Activated CD4-positive, alpha-beta T cell treated with anti-CD3 and anti-CD28 coated beads, Interleukin-2, amount 10 ng/mL, durations not matched to agents 24 days and 14 days (primary cell): ENCODE measurements at places on chromosomes 3 and 15. TPM values are rescaled to one million over a fixed set of nuclear protein-coding genes. Genes with fewer than 3 reads are reported as not detected.
A peak's percentile ranks its signal among the peaks of the same experiment; 100 is the strongest.

- peak; percentile 86 for DNase-seq
Observed at GRCh38 chr3:185253645-185254410, at the start of gene EHHADH. Gene EHHADH (minus strand): TSS chr3:185254049. CDS start chr3:185254022, 27 bp downstream.

GRCh38 chr3:83928391-83928790, 1030.4 kb upstream of the CADM2 start:
- no peak for DNase-seq

The PRKCI gene
- total RNA-seq, result 19.7 and 32.3 TPM in 2 replicates

DNA sequence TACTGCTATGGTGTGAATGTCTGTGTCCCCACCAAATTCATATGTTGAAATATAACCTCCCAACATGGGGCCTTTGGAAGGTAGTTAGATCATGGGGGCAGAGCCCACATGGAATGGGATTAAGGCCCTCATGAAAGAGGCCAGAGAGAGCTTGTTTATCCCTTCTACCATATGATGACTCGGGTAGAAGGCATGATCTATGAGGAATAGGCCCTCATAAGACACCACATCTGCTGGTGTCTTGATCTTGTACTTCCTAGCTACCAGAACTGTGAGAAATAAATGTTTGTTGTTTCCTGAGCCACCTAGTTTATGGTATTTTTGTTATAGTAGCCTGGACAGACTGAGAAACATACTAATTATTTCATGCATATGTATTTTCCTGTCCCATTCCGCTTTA, 51.9 kb downstream of the WWTR1 start:
- no peak for DNase-seq

- DNase-seq, result no peak
Observed at GRCh38 chr3:12460127-12460526, 24.2 kb upstream of the TSEN2 start.

GRCh38 chr3:11423868-11424267, 151.7 kb downstream of the ATG7 start:
- no peak for DNase-seq

DNA sequence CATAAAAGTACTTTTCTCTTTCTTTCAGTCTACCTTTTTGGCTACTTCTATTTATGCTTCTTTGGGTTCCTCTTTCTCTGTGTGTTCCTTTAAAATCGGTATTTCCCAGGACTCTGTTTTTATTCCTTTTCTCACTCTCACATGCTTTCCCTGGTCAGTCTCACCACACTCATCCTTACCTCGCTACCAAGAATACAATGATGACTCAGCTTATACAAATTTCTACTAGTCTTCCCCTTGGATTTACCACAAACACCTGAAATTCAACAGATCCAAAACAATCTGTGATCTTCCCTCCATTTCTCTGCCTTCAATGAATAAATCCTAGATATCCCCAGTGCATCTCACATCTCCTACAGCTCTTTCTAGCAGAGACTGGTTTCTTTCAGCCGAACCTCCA, 52.9 kb downstream of the TUBGCP4 start:
- DNase-seq, result no peak

The ERICH6 gene
- not detected in 2 replicates for total RNA-seq

The FOXL2 gene
- not detected in 2 replicates for total RNA-seq

The RPL29 gene
- total RNA-seq, result 1,714 and 1,721 TPM in 2 replicates

The MOBP gene
- total RNA-seq, result not detected in 2 replicates

- DNase-seq, result no peak
Observed at GRCh38 chr3:132622148-132622547, 25.1 kb downstream of the ACKR4 start.

DNA sequence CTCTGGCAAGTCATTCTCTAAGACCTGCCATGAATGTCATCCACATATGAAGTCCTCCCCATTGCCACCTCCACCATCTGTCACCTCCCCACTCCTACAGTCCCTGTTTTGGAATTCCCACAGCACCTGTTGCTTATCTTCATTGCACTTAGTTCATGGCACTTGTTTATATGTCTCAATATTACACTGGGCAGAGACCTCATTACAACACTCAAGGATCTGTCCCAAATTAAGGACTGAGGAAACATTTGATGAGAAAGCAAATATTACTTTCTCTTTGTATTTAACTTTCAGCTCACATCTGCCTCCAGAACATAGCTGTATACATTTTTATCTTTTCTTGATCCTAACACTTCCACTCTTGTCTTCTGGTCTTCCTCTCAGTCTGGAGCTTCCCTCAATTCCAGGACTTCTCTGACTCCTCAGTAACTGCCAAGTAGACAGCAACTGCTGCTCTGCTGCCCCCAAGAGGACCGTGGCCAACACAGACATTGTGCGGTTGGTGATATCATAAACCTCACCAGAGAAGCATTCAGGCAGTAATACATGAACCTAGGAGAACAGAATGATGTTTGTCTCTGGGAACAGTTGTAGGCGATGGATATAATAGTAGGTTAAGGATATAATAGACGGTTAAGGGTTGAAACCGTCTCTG, 45.0 kb upstream of the FGF12 start:
- DNase-seq, result no peak

The RGMA gene
- total RNA-seq, result 0.07 TPM in 1 of 2 replicates, not detected in the other

The ARRDC4 gene
- total RNA-seq, result 1.0 and 1.1 TPM in 2 replicates

DNA sequence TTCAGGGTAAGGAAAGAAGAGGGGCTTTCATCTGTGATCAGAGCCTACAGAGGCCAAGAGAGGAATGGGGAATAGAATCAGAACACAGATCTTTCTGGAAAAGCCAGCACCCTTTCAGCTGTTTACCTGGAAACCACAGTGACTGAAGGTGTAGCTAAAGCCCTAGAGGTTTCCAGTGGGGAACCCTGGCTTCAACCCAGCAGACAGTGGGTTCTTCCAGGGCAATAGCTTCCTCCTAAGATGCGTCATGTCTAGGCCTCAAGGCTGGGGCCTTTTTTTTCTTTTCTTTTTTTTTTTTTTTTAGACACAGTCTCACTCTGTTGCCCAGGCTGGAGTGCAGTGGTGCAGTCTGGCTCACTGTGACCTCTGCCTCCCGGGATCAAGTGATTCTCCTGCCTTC, 3.1 kb upstream of the CPNE9 start:
- DNase-seq, result no peak

- no peak for DNase-seq
Observed at GRCh38 chr3:41682996-41683395, 278.9 kb downstream of the ULK4 start.

DNA sequence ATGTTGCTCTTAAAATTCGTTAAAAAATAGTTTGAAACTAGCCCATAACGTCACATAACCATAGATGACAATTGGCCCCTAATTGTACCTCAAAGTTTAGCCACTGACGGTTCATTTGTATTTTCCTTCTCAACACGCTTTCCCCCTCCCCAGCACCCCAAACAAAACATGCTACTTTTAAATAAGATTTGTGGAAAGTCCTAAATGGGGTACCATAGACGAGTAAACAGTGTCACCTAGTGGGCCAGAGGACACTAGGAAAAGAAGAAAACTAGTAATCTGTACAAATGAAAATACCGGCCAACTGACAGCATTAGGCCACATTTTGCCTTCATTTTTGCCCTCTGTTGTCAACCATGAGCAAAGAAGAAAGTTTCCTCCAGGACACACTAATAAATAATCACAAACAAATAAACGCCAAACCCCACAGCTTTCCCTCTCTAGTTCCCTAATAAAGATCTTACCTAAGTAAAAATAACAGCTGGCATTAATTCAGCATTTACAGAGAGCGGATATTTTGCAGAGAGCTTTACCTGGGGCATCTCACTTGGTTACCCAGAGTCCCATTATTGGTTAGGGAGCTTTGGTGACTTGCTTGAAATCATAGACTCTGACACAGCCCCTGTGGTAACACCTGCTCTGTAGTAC, 175.1 kb upstream of the ATP11B start:
- DNase-seq, result no peak

GRCh38 chr3:2096216-2096615, 2.5 kb upstream of the CNTN4 start:
- no peak for DNase-seq

GRCh38 chr15:40739047-40739446, 16.0 kb downstream of the RMDN3 start:
- DNase-seq, result no peak

The BNIP2 gene
- 55.1 and 57.2 TPM in 2 replicates for total RNA-seq

- DNase-seq, result peak; percentile 2
Observed at GRCh38 chr15:61794881-61795280, 265.4 kb downstream of the VPS13C start.

- DNase-seq, result no peak
Observed at GRCh38 chr3:48016301-48016973, at the start of gene MAP4. Gene MAP4 (minus strand): TSS chr3:48016416. CDS start chr3:47998860, 17,556 bp downstream.

The STAB1 gene
- total RNA-seq, result 0.07 TPM in 1 of 2 replicates, not detected in the other

The ZNF660 gene
- 0.17 and 0.30 TPM in 2 replicates for total RNA-seq

DNA sequence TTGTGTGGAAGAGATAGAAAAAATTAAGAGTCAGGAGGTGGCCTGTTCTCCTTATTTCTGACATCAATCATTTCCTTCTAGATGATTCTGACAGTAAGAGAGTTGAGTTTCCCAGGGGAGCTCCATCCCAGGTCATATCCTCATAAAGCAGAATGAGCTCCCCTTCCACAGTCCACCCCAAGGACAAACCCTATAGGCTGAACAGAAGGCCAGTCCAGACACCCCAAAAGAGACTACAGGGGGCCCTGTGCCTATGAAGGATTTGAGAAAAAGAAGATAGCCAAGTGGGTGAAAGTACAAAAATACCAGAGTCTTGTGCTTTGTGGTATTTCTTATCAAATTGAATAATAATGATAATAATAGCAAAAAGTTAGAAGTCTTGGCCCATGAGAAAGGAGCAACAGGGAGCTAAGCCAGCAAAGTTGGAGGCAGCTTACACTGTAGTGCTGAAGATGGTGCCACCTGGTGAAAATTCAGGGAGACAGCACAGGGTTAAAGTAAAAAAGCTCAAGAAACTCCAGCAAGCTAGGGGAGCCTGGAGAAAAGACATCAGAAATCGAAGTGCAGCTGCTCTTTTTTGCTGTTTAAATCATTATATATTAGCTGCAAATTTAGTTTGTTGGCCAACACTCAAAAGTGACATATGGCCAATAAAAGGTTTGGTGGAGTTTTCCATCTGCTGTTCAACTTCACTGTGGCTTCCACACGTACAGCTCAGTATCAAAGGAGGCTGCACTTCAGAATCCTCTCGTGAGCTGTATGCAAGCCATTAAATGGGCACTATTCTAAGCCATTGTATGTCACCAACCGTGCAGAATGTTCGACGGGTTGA, 35.8 kb upstream of the SLC24A5 start:
- DNase-seq, result no peak

GRCh38 chr3:151879037-151879436, 5.6 kb downstream of the SUCNR1 start:
- DNase-seq, result no peak

DNA sequence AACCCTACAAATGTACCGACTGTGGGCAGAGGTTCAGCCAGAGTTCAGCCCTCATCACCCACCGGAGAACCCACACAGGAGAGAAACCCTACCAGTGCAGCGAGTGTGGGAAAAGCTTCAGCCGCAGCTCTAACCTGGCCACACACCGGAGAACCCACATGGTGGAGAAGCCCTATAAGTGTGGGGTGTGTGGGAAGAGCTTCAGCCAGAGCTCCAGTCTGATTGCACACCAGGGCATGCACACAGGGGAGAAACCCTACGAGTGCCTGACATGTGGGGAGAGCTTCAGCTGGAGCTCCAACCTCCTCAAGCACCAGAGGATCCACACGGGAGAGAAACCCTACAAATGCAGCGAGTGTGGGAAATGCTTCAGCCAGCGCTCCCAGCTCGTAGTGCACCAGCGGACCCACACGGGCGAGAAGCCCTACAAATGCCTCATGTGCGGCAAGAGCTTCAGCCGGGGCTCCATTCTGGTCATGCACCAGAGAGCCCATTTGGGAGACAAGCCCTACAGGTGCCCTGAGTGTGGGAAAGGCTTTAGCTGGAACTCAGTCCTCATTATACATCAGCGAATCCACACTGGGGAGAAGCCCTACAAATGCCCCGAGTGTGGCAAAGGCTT, 20.7 kb downstream of the ZSCAN2 start:
- no peak for DNase-seq

The MKRN2OS gene
- total RNA-seq, result not detected in 2 replicates

The C3orf22 gene
- not detected in 2 replicates for total RNA-seq

The CATSPER2 gene
- total RNA-seq, result 8.9 and 10.0 TPM in 2 replicates

GRCh38 chr3:126934031-126934531, 48.8 kb upstream of the PLXNA1 start:
- no peak for DNase-seq

DNA sequence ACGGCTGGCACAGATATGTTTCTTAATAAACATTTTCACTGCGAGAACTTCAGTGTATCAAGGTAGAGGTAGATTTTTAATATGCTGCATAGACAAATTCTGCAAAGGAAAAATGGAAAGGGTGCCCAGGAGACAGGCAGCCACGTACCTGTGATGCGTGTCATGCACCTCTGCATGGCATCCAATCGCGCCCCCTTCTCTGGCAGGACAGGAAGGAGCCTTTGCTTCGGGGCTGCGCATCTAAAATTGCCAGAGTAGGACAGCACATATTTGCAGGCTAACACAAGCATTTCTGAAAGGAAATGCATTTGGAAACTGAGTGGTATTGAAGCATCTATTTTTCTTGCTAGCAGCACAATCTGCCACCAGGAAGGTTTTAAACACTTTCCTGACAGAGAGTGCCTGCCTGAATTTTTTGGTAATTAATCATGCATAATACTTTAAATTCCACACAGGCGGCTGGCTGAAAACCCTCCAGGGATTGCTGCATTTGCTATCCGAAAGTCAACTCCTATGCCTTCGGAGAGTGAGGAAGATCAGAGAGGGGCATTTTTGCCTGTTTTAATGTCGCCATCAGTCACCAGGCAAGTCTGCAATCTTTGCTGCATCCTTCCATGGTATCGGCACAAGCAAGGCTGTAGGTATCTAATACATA, 165.1 kb upstream of the ATP10A start:
- no peak for DNase-seq

DNA sequence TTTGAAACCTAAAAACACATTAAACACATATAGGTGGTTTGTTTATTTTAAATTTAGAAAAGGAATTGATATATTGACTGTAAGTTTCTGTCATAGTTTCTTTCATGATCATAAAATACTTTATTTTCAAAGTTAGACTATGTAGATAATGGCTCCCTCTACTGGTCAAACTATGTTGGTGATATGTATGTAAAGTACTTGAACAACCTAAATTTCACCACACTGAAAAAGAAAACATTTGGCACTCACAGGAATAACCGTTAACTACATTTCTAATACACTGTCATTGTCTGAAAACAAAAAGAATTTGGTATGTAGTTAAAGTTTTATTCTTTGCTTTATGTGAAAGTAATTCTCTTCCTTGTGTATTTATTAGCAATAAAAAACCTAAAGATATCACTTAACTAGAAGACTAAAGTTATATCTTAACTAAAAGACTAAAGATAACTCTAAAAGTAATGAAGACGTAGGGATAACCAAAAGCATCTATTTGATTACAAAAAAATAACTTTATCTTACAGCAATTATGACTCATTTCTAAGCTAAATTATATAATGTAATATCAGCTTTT, 427.5 kb downstream of the VGLL3 start:
- DNase-seq, result no peak

The SLC12A1 gene
- total RNA-seq, result not detected in 2 replicates

The PP2D1 gene
- total RNA-seq, result not detected in 2 replicates

The GP5 gene
- total RNA-seq, result 0.12 and 0.26 TPM in 2 replicates

The RPP14 gene
- total RNA-seq, result 22.7 and 25.2 TPM in 2 replicates

The SMARCC1 gene
- 148 and 156 TPM in 2 replicates for total RNA-seq

DNA sequence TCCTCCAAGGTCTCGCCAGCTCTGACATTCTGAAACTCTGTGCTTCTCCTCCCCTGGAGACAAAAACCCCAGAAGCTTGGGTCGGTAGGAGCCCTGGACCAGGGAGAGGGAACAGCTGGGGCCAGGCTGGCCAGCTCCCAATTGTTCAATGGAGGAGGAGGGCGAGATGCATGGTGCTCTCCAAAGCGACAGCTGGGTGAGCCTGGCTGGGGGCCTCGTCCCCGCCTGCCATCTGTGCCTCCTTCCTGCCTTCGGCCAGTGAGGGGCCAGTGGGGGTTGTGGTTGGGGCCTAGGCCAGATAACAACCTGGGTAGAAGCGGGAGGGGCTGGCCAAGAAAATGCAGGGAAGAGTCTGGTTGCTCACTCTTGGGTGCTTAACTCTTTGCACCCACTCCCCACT, 79.4 kb downstream of the CORO2B start:
- DNase-seq, result no peak
